ENCODE measurements at places on chromosomes 4 and X. TPM values are rescaled to one million over a fixed set of nuclear protein-coding genes. Genes with fewer than 3 reads are reported as not detected.

The HTN1 gene
- not detected for total RNA-seq

The HSD17B13 gene
- total RNA-seq: 0.06 TPM

The SSX3 gene
- not detected for total RNA-seq

The DCHS2 gene
- not detected for total RNA-seq

The PABPC4L gene
- total RNA-seq: 0.08 TPM

The ATP1B4 gene
- not detected for total RNA-seq

The HMX1 gene
- total RNA-seq: 0.16 TPM

The HSFX4 gene
- total RNA-seq: not detected

The TREX2 gene
- 1.7 TPM for total RNA-seq

The SORCS2 gene
- total RNA-seq: 5.1 TPM

The RENBP gene
- 0.13 TPM for total RNA-seq

The FAT1 gene
- 188 TPM for total RNA-seq

The DCAF8L2 gene
- not detected for total RNA-seq

The ATP8A1 gene
- 0.06 TPM for total RNA-seq

The TLR10 gene
- 0.05 TPM for total RNA-seq

The HSPA4L gene
- total RNA-seq: 9.0 TPM

The AADAT gene
- 10.2 TPM for total RNA-seq

The DGKK gene
- not detected for total RNA-seq

The ADH1C gene
- not detected for total RNA-seq

The CENPU gene
- 26.0 TPM for total RNA-seq

The PITX2 gene
- 1.2 TPM for total RNA-seq

The SSX4B gene
- total RNA-seq: not detected

The SMIM31 gene
- total RNA-seq: 0.07 TPM

The PLRG1 gene
- total RNA-seq: 60.6 TPM

The FRG2 gene
- 0.09 TPM for total RNA-seq

The MAB21L2 gene
- total RNA-seq: not detected

The GAGE2A gene
- total RNA-seq: not detected

The PGAM4 gene
- total RNA-seq: 0.66 TPM

The MAGEA10 gene
- 0.13 TPM for total RNA-seq

The UGT2B17 gene
- not detected for total RNA-seq

The SPANXD gene
- not detected for total RNA-seq

The RBM47 gene
- total RNA-seq: 21.3 TPM
